ENCODE measurements at places on chromosomes 11 and 22.

GRCh38 chr22:42577623-42578240 is 24.0 kb downstream of the SERHL2 start:
- no peak for DNase-seq

DNA sequence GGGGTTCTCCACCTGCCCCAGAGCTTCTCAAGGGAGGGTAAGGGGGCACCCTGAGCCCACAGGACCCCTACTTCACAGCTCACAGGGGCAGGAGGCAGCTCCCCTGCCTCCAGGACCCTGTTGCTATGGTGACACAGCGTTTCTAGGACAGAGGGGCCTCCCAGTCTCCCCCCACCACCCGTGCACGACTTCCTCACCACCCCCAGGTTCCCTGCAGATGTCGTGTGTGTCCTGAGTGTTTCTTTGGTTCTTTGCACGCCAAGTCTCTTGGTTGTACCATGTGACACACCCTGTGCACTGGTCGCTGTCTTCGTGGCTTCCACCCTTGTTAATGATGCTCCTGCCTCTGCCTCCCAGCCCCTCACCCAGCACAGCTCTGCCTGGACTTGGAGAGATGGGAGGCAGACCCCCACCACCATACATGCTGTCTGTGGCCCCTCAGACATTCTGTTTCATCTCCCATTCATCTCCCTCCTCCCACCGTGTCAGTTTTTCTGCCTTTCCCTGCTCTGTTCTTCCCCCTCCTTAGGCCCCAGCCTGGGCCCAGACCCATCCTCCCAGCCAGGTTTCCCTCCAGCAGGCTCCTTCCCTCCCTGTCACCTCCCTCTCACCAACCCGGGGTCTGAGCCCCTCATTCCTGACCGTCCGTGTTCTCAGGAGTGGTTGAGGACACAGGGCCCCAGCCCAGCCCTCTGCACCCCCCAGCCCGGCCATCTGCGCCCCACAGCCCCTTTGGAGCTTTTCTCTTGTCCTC is 24.5 kb upstream of the RAB1B start:
- DNase-seq, result no peak

- no peak for DNase-seq
Measured at GRCh38 chr11:62599901-62600300, 1.8 kb downstream of the MTA2 start.

GRCh38 chr11:106875013-106875412 is 143.3 kb downstream of the GUCY1A2 start:
- DNase-seq, result no peak

DNA sequence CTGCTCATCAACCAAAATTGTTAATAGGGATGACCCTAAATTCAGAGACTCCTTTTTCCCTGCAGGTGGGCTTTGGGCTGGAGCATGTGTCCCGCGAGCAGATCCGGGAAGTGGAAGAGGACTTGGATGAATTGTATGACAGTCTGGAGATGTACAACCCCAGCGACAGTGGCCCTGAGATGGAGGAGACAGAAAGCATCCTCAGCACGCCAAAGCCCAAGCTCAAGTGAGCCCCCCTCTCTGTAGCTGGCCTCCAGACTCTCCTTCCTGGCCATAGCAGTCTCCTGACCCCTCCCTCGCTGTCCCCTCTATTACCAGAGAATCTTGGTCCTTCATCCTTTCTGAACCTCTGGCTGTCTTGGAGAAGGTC is 47.9 kb upstream of the RAB1B start:
- no peak for DNase-seq

- DNase-seq, result no peak
Measured at GRCh38 chr11:132621976-132622580, 910.2 kb downstream of the OPCML start.

GRCh38 chr11:5618807-5619206 is 6.0 kb upstream of the TRIM34 start:
- peak; percentile 64 for DNase-seq

GRCh38 chr11:65404210-65404609 is 17.8 kb downstream of the FRMD8 start:
- DNase-seq, result no peak

DNA sequence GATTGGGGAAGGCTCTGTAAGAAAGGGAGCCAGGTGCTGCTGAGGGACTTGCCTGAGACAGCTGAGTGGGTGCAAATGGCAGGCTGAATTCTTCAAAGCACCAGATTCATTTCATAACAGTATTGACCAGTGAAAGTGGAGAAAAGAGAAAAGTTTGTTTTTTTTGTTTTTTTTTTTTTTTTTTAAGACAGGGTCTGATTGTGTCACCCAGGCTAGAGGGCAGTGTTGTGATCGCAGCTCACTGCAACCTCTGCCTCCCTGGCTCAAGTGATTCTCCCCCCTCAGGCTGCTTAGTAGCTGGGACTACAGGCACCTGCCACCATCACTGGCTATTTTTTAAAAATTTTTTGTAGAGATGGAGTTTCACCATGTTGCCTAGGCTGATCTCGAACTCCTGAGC is 494.0 kb downstream of the MIAT start:
- DNase-seq, result no peak

DNA sequence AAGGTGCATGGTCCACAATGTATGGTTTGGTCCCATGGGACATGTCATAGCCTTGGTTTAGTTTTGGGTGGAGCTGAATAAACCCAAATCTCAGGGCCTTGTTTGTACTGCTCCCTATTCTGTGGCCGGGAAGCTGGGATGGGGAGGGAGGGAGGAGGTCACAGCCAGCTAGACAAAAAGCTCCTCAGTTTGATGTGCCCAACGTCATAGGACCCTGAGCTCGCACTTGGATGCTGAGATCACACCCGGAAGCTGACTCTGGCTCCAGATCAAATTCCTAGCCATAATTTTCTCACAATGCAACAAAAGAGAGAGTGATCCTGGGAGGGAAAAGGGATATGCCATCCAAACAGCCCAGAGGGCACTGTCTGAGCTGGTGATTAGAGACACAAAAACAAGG is 1.5 kb downstream of the HSPB2 start:
- DNase-seq, result peak; percentile 72

GRCh38 chr11:121231576-121232278 is 60.8 kb upstream of the SC5D start:
- no peak for DNase-seq

- no peak for DNase-seq
Measured at GRCh38 chr11:111155021-111155420, 90.5 kb upstream of the POU2AF2 start.

GRCh38 chr11:3959903-3960265 is 104.4 kb downstream of the STIM1 start:
- DNase-seq, result no peak

- no peak for DNase-seq
Measured at GRCh38 chr11:2760196-2760871, 60.5 kb upstream of the KCNQ1OT1 start.

DNA sequence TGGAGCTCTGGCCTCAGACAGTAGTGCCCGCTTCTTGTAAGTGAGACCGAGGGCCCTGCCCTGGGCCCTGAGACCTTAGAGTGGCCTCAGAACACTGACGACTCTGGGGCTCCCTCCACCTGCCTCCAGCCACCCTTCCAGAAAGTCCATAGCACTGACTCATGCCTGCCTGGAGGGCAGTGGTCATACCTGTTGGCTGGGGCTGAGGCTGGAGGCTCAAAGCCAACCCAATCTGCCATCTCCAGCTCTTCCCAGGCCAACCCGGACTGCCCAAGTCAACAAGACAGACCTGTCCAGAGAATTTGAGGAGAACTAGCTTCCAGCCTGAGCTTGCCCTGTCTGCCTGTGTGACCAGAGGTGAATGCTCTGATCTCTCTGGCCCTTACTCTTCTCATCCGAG is 66.9 kb upstream of the TTLL12 start:
- DNase-seq, result no peak

DNA sequence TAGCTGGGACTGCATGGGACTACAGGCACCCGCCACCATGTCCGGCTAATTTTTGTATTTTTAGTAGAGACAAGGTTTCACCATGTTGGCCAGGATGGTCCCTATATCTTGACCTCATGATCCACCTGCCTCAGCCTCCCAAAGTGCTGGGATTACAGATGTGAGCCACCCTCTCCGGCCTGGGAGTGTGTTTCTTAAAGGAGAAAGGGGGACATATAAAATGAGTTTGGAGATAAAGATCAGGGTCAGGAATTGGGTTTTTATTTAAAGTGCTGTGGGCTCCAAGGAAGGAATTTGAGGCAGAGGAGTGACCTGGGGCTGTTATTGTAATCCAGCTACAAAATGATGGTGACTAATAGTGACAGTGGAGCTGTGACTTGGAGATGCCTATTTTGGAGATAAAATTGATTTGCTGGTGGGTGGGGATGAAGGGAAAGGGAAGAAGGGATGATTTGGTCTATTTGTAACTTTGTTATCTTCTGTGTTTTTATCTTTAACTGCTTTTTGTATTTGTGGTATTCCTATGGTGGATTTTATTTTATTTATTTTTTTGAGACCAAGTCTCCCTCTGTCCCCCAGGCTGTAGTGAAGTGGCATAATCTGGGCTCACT is 5.0 kb downstream of the CRKL start:
- DNase-seq, result no peak

- no peak for DNase-seq
Measured at GRCh38 chr11:26580929-26581328, 8.9 kb upstream of the MUC15 start.

GRCh38 chr11:68968306-68969250 is 12.2 kb downstream of the MRGPRD start:
- no peak for DNase-seq

- no peak for DNase-seq
Measured at GRCh38 chr11:28366549-28367346, 258.6 kb downstream of the METTL15 start.

DNA sequence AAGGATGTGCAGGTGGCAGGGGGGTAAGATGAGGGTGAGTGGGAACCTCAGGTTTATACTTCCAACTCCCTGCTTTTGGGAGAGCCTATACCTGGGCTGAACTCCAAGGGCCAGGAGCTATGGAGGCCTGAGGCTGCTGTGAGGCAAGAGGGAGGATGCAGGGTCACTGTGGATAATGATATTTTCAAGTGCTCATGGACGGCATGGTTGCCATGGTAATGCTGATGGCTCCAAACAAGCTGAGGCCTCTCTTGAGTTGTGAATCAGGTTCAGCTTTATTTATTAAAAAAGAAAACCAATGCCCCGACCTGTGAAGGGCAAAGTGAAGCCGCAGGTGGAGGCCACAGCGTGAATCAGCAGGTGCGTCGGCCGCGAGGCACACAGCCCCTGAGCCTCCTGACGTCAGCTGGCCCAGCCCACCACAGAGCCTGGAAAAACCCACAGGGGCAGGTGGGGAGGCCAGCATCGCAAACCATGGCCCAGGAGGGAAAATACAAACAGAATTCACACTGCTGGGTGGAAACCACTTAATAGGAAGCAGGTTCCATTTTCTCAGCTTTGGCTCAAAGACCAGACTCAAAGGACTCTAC is 17.4 kb upstream of the CREB3L1 start:
- no peak for DNase-seq

- DNase-seq, result no peak
Measured at GRCh38 chr22:43313890-43314474, 29.2 kb downstream of the SCUBE1 start.

DNA sequence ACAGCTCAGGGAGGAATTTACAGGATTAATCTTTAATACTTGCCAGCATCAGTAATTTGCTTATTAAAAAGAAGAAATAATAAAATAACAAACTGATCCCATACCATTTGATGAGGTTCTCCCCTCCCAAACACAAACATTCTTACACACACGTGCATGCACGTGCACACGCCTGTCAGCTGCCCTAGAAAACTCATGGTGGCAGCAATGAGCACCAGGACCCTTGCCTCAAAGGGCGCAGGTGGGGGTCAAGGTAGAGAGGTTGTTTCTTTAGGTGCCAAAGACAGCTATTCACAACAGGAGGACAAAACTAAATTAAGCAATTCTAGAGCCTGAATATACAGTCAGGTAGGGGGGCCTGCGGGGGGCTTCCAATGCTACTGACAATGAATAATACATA is 219.3 kb downstream of the BUD13 start:
- no peak for DNase-seq

DNA sequence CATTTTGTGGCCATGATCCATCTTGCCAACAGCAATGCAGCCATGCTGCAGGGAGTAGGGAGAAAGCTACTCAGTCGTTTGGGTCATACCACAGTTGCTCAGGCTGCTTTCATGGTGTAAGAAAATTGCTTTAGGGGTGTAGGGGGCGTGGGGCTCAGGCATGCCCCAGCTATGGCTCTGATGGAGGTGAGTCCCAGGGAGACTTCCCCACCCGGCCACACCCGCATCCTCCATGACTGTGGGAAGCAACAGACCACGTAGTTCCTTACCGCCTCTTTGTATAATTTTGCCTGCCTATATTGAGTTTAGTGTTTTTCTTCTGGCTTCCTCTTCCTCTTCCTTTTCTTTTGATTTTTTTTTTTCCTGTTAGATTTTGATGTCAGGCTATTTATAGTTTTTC is 58.8 kb downstream of the SPECC1L start:
- no peak for DNase-seq

GRCh38 chr11:1694064-1694845 is 2.7 kb upstream of the KRTAP5-6 start:
- DNase-seq, result no peak

- no peak for DNase-seq
Measured at GRCh38 chr11:771617-772204, 5.6 kb downstream of the GATD1 start.

GRCh38 chr11:100622404-100622803 is 64.7 kb upstream of the ARHGAP42 start:
- DNase-seq, result no peak

GRCh38 chr11:66267039-66267378 is 1.4 kb upstream of the RAB1B start:
- DNase-seq, result no peak

DNA sequence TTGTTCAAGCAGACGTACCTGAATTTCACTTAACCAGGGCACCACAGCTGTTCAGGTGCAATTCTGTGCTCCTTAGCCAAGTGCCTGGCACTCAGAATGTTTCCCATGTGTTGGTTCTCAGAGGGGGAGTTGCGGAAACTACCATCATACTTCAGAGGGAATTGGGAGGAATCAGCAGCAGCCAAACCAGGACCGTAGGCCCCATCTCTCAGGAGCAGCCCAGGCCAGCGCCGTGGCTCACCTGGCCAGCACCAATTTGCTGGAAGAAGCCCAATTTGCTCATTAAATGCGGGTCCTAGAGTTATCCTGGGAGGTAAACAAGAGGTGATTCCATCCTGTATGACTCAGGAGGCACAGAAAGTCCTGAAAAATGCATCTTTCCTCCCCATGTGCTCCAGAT is 435.4 kb downstream of the BRD1 start:
- DNase-seq, result no peak

GRCh38 chr11:64028398-64029115 is 7.2 kb upstream of the FLRT1 start:
- DNase-seq, result no peak

DNA sequence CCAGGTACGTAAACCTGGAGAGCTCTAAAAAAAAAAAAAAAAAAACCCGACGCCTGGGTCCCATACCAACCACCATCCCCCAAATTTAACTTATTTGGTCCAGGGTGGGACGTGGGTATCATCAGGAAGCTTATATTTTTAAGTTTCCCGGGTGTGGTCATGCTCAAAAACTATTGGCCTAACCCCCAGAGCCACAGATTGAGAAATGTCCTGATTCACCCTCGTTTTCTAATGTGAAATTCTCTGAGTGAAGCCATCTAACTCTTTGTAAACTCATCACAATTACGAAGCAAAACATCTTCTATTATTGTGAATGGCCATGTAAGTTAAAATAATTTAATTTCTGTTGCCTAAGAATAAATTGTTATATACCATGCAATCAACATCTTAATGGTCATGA is 29.6 kb downstream of the PAK1 start:
- DNase-seq, result no peak

- no peak for DNase-seq
Measured at GRCh38 chr11:88619071-88619425, 281.5 kb upstream of the CTSC start.

All from GM04503 (cell line).